Activated CD4-positive, alpha-beta T cell treated with anti-CD3 and anti-CD28 coated beads for 4 hours (primary cell): ENCODE measurements at places on chromosomes 1 and 21.
A peak's percentile ranks its signal among the peaks of the same experiment; 100 is the strongest.

DNA sequence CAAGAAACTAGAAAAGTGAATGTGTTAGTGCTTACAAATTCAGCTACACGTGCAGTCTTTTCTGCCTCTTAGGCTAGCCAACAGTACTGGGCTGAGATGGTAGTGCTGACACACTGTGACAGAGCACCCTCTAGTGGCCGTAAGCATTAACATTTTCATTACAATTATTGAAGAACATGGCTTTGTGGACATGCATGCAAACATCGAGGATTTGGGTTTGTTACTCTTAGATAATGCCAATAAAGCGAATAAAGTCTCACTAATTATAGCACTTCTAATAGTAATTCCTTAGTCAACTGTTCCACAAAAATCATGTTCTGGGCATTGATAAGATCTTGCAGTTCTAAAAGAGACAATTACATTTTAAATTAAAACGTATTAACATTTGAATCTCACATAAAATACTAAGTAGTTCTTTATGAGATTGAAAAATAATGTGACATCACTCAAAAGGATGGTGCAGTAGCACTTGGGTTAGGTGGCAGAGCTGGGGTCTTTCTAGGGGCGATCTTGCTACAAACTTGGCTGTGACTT, 47.1 kb downstream of the MYSM1 start:
- peak; percentile 57 for DNase-seq

DNA sequence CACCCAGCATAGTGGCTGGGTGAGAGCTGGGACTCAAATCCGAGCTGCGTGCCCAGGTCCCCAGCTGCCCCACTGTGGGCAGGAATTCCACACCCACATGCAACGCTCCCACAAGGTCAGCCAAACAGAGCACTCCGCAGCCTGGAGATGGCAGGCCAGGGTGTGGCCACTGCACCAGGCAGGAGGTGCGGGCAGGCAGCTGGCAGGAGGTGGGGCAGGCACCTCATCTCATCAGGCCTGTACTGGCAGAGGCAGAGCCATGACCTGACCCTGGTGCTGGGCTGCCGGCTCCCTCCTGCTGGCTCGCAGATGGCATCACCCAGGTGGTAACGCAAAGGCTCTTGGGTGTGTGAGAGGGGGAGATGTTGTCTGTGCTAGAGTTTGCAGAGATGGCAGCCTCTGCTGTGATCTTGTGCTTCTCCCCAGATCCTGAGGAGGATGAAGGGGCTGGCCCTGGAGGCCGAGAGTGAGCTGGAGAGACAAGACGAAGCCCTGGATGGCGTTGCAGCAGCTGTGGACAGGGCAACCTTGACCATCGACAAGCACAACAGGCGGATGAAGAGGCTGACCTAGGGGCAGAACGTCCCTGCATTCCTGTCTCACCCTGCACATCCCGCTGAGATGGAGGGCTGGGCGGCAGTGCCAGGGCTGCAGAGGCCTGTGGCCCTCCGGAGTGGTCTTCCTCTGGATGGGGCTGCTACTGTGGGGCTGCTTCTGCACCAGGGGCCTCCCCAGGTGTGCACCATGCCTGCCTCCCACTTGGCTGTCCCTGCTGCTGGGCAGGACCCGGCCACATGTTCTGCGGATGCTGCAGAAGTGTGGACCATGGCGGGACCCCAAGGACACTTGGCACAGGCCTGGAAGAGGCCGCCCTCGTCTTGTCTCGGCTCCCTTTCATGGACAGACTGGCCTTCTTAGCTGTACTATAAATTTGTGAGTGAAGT, 35.1 kb upstream of the PRSS38 start:
- no peak for DNase-seq

GRCh38 chr21:34675871-34676270, 7.1 kb downstream of the CLIC6 start:
- no peak for DNase-seq

- no peak for DNase-seq
These were observed 29.2 kb downstream of the UCK2 start for GRCh38 chr1:165856606-165857005.

- DNase-seq, result peak; percentile 49
These were observed 49.4 kb upstream of the KIAA1614 start for GRCh38 chr1:180863158-180863775.

DNA sequence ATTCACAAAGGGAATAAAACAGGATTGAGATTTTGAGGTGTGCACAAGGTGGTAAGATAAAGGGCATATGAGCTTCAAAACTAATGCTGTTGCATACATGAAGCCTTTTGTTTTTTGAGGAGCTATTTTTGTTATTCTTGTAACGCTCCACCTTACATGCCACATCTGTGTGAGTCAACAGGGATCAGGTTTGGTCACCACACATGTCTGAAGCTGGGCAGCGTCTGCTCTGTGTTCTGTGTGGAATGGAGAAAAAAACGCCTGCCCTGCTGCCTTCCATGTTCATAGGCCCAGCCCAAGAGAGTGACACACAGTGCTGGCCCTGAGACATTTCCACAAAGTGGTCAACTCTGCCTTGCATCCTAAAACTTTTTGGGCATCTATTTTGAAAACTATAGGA, 67.7 kb downstream of the MPZL1 start:
- no peak for DNase-seq

DNA sequence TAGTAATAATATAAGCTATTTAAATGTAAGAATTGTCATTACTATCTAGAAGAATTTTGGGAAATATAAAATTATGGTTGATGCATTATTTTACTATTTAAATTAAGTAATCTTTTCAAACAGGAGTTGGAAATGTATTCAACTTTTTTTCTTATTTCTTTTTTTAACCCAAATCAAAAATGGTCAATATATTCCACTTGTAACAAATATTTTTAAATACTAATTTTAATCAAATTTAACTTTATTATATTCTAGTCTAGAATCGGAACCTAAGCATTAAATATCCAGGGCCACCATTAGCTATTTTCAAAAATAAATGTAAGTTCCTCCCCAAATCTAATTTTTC, 37.2 kb upstream of the S1PR1 start:
- DNase-seq, result no peak
